NCI-H1105 treated with DMSO at 0.1 percent for 48 hours (cell line): ENCODE measurements at places on chromosomes 5 and 9.

DNA sequence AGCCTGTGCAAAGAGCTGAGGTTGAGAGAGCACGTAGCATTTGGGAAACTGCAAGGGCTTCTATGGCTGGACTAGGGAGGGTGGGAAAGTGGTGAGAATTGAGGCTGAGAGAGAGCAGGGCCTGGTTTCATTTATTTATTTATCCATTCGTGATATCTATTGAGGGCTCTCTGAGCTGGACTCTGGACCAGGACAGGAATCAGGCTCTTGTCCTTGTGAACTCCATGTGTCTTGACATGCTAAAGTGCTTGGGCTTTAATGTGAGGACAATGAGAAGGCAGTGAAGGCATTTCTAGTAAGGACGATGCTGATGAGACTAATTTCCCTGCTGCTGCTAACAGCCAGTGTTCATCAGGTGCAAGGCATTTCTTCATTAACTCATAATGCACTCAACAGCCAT lies 95.9 kb upstream of the KLF4 start:
- DNase-seq: no peak

GRCh38 chr9:93520523-93520922 lies 55.9 kb upstream of the PHF2 start:
- DNase-seq: no peak

DNA sequence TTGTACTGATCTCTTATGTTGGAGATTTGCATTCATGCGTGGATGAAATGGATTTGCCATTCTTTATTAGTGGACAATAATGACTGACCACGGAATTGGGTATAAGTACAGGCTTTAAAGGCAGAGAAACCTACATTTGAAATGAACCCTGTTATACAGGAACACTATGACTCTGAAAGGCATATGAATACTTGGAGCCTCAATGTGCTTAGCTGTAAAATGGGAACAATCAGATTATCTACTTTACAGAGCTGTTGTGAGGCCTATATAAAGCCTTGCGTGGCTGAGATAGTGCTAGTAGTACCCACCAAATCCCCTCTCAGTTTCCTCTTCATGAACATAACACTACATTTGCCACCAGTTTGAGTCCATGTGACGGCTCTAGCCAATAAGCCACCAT lies 18.9 kb upstream of the MGAT1 start:
- DNase-seq: no peak

GRCh38 chr5:139492700-139493192 lies 10.2 kb upstream of the STING1 start:
- no peak for DNase-seq

GRCh38 chr5:177256296-177256695 lies 47.2 kb downstream of the RAB24 start:
- DNase-seq: no peak

- no peak for DNase-seq
Observed at GRCh38 chr5:158317507-158317906, 458.6 kb upstream of the CLINT1 start.

DNA sequence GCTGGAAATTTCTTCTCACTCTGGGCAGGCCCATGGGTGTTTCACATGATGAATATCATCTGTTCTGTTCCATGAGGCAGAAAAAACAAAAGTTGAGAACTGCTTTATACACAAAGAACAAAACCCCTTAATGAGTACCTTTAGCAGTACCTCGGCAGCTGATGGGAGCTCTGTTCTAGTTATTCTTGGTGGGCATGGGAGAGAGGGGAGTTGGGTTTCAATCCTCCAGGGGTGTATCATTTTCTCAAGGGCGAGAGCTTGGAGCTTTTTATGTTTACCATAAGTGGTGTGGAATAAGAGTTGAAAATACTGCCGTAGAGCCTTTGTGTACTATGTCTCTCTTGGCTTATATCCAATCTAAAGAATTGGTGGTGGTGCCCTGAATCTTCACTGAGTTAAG lies 103.3 kb upstream of the ZNF608 start:
- DNase-seq: peak; percentile 91

DNA sequence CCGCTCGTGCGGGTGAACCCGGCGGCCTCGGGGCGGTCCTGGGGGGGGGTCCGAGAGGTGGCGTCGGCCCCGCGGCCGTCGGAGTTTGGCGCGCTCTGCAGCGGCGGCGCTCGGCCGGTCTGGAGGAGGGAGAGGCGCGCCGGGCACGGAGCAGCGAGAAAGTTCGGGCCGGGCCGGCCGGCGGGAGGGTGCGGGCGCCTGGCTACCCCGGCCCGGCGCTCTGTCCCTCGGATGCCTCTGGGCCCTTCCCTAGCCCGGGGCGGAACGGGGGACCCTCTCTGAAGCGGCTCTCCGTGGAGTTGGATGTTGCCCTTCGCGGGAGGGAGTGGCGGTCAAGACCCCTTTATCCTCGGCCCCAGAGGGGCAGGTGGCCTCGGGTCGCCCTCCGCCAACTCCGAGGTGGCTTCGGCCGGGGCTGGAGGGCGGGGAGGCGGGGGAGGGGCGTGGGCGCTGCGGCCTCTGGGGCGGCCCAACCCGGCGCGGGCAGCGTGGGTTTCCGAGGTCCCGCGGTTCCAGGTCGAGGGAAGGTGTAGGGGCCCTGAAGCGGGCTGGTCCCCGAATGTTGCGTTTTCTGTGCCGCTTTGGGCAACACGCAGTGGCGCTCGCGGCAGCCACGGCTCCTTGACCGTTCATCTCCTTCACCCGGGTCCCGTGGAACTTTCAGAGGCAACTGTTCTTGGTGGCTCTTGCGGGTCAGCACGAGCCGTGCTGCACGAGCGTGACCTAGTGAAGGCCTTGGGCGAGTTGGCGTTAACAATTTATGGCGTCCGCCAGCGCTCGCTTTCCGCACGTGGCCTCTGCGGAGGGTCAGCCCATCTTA lies 290.5 kb downstream of the DOCK8 start:
- DNase-seq: no peak

DNA sequence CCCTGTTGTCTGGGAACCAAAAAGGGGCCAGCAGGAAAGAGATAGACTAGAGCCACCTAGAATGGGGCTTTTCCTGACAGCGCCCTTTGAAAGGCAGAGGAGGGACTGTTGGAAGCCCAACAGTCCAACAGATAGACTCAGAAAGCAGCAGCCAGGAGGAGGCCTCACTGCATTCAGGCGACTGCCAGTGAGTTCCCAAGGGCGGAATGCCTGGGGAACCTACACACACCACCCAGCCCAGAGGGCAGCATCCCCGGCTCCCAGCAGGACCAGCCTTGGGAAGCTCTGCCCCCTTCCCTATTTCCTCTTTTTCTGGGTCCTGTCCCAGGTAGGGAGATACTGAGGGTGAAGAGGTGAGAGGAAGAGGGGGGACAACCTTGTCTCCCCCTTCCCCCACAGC lies 192.4 kb upstream of the KLF4 start:
- DNase-seq: no peak

- DNase-seq: no peak
Observed at GRCh38 chr9:110015759-110016158, 192.2 kb downstream of the C9orf152 start.

DNA sequence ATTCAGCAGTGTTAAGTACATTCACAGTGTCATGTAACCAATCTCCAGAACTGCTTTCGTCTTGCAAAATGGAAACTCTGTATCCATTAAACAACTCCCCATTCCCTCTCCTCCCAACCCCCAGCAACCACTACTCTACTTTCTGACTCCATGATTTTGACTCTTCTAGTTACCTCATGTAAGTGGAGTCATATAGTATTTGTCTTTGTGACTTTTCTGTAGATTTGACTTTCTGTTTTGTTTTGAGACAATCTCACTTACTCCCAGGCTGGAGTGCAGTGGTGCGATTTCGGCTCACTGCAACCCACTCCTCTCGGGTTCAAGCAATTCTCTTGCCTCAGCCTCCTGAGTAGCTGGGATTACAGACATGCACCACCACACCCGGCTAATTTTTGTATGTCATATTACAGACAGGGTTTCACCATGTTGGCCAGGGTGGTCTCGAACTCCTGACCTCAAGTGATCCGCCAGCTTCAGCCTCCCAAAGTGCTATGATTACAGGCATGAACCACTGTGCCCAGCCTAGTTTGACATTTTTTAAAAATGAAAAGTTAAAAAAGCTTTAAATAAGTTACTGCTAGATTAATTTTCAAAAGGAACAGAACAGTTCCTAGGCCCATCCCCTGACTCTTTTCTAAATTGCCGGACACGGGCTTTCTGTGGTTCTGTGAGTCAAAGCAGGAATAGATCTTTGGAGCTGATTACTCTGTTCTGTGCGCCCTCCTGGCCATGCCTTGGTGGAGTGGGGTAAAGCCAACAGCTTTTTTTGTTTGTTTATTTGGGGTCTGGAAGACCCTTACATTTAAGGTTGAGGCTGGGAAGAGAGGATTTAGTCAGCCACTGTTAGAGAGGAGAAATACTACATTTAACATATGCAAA lies 59.3 kb downstream of the RALGPS1 start:
- no peak for DNase-seq

DNA sequence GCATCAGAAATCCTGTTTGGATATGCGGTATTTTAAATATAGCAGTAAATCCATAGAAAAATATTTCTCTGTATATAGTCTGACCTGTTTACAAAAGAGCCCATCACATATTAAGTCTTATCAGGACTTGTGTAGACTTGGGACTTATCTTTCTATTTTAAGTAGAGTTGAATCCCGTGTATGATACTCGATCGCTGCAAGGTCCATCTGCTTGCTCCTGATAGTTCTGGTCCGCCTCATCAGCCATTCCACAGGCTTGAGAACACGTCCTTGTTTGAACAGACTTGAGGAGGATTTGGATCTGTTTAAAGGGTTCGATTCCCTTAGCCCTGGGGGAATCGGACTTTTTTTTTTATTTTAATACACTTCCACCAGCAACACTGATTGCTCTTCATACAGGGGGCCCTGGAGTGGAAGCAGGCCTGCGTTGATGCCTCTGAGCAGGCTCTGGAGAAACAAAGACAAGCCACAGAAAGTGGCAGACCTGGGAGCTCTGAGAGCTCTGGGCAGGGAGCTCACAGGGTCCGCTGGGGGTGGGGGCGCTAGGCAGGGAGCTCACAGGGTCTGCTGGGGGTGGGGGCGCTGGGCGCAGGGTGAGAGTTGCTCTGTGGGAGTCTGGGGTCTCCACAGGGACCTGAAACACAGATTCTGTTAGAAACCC lies 112.2 kb downstream of the MVB12B start:
- no peak for DNase-seq

DNA sequence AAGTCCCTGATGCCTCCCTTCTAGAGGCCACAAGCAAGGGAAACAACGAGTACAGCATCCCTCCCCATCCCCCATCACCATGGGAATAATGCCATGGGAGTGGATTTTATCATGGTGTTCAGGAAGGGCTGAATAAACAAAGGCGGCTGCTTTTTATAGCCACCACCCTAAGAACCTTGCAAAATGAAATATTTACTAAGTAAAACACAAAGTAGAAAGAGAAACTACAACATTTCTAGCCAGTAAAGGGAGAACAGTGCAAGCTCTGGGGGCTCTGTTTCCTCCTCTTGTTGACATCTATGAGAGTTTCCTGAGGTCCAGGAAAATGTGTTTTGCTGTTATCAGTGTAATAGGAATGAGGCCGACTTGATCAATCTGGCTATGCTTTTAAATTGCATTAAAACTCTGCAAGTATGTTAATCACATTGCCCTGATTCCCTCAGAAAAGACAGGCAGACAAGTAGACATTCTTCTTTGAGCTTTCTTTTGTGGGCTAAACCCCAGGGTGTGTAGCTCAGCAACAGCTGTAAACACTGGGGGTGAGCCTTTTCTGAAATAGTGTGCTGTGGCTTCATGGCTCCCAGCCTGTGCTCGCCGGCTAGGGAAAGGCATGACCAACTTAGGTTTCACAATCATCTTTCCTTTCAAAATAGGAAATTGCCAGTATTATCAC lies 31.1 kb downstream of the SV2C start:
- no peak for DNase-seq

DNA sequence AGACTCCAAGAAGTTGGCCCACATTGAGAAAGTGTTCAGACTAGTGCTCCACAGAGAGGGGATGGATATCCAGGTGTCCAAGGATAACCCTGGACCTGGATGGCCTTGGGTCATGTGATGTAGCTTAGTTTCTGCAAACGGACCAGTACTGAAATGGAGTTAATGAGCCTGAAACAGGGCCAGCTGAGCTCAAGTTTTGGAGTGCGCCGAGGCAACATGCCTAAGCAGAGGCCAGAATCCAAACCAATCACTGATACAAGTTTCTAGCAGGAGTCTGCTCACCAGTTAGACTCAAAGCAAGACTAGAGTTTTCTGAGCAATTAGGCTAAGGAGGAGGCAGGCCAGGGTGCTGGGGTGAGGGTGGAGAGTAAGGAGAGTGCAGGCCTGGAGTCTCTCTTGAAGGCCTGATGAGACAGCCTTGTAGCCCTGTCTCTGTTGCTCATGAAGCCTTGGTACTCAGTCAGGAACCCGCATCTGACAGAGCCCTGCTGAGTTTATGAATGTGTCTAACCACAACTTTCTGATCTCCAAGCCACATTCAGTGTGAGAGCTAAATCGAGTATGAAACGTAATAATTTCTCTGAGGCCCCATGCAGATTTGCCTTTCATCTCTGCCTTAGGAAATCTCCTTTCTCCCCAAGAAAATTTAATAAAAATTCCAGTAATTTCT lies 68.9 kb upstream of the EQTN start:
- no peak for DNase-seq

DNA sequence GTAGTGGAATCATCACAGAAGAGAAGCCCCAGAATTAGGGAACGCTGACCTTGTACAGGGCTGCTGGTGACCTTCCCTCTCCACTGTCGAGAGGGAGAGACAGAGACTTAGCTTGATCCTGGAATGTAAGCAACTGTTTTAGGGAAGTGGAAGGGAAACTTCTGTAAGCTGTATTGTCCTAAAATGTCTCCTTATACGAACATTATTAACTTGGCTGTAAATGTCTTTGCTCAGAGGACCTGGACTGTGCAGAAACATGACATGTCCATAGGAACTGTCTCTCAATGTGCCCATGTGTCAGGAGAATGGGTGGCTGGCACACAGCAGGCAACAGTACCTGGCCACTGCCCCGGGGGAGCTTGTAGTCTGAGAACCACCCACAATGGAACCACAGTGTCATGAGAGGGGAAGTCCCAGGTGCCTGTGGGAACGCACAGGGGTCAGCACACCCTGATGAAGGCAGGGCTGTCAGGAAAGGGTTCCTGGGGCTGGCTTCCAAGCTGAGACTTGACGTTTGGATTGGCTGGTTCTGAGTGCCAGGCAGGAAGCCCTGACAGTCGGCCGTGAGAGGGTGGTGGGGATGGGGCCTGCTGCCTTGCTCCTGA lies 34.0 kb downstream of the DAP start:
- no peak for DNase-seq

DNA sequence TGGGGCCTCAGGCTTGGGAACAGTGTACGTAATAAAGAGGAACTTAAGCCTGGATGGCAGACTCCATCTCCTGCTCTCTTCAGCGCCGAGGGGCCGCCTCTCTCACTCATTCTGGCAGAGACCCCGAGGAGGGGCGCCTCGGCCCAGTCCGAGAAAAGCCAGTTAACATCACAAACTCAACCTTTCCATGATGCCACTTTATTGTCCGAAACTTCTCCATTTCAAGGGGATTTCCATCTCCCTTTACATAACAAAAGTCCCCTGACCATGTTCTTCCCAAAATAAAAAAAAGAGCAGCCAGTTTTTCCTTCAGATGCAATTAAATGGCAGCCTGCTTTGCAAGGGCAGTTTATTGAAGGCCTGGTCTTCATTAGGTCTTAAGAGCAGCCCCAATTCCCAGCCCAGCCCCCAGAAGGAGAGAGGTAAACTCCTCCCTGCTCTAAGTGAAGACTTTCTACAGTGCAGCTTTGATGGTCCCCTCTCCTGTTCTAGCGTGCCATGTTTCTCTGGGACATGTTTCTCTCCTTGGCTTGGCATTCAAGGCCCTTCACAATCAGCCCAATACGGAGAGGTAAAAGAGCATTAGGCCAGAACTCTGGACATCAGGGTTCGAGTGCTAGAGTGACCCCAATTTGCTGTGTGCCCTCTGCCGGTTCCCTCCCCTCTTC lies 19.5 kb upstream of the RAB14 start:
- DNase-seq: no peak

GRCh38 chr9:26775391-26775790 lies 117.2 kb downstream of the CAAP1 start:
- no peak for DNase-seq
